Smooth muscle cell of trachea (primary cell): ENCODE measurements at places on chromosomes 12 and 14. TPM values are rescaled to one million over a fixed set of nuclear protein-coding genes. Genes with fewer than 3 reads are reported as not detected.

The KCNMB4 gene
- 0.17 and 0.44 TPM in 2 replicates for total RNA-seq

The PTPRO gene
- total RNA-seq: 1.2 and 2.3 TPM in 2 replicates

The KRT81 gene
- total RNA-seq: 0.15 TPM in 1 of 2 replicates, not detected in the other

The TTC9 gene
- total RNA-seq: 0.15 and 0.17 TPM in 2 replicates

The SOAT2 gene
- total RNA-seq: not detected in 2 replicates

The DHRS4L2 gene
- total RNA-seq: 18.5 and 25.0 TPM in 2 replicates

The TRPV4 gene
- 0.87 and 2.5 TPM in 2 replicates for total RNA-seq

The GPR84 gene
- total RNA-seq: not detected in 2 replicates

The ERP27 gene
- not detected in 2 replicates for total RNA-seq

The DIO2 gene
- total RNA-seq: 6.0 and 16.1 TPM in 2 replicates

The RIPK3 gene
- 2.9 and 6.8 TPM in 2 replicates for total RNA-seq

The NELL2 gene
- total RNA-seq: not detected in 2 replicates
